Natural killer cell (primary cell): ENCODE measurements at places on chromosomes 12 and 14. TPM values are rescaled to one million over a fixed set of nuclear protein-coding genes. Genes with fewer than 3 reads are reported as not detected.

The TMEM117 gene
- total RNA-seq, result 7.1 TPM

The MMP17 gene
- total RNA-seq, result 2.0 TPM

The BATF gene
- 32.5 TPM for total RNA-seq

The NXPH4 gene
- not detected for total RNA-seq

The TPH2 gene
- not detected for total RNA-seq
